ENCODE measurements at places on chromosomes 6 and 20. TPM values are rescaled to one million over a fixed set of nuclear protein-coding genes. Genes with fewer than 3 reads are reported as not detected.

The KCNB1 gene
- 0.19 TPM for total RNA-seq

The FHL5 gene
- not detected for total RNA-seq

The OR12D3 gene
- total RNA-seq = not detected

The OCSTAMP gene
- total RNA-seq = not detected

The PLCB1 gene
- total RNA-seq = 0.06 TPM

The FKBP5 gene
- total RNA-seq = 68.0 TPM

GRCh38 chr20:11687546-11688292 lies 230.0 kb upstream of the BTBD3 start:
- no peak for DNase-seq

DNA sequence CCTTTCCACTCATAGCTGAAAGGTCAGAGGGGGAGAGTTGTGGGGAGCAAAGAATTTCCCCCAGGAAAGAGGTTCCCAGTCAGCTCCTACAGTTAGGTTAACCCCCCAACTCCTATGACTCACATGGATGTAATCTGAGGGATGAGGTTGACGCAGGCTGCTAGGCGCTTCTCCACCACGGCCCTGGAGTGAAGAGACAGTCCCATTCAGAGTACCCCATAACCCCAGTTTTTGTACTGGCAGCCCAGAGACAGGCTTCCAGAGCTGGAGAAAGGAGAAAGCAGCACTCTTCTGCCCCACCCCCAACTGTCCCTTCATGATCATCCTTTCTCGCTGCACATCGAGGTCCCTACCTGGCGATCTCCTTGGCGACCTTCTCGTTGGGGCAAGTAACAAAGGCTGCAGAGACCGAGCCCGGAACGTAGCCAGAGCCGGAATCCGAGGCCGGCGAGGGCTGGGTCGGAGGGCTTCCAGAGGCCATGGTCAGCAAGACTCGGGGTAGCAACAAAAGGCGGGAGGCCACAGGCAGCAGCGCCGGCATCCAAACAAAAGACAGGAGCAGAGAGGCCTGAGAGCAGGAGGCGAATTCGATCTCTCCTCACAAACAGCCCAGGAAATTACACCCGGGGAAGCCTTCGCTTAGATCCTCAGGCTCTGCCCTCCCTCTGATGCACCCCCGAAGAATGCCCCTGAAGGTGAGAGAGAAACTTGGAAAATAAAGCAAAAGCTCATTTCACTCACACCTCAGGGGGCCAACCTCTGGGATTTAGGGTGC lies 592 bp downstream of the CUTA start:
- peak; percentile 73 for DNase-seq

DNA sequence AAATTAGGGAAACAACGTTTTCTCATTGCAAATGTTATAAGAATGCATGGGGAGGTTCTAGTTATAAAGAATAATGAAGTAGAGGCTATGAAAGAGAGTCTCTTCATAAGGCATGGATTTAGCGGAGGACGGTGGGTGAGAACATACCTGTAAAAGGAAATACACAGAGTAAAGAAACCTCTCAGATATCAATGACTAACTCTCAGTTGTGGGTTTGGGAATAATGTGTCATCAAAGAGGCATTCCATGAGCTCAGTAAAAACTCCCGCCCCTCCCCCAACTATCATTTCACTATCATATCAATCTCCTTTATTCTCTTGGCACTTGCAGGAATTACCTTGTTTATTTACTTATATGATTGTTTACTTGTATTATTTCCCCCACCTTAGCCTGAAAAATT lies 695.4 kb downstream of the PTPRT start:
- DNase-seq = no peak

GRCh38 chr6:167704396-167704901 lies 122.3 kb upstream of the AFDN start:
- DNase-seq = no peak

- no peak for DNase-seq
Measured at GRCh38 chr6:117389227-117390057, 36.3 kb downstream of the ROS1 start.

DNA sequence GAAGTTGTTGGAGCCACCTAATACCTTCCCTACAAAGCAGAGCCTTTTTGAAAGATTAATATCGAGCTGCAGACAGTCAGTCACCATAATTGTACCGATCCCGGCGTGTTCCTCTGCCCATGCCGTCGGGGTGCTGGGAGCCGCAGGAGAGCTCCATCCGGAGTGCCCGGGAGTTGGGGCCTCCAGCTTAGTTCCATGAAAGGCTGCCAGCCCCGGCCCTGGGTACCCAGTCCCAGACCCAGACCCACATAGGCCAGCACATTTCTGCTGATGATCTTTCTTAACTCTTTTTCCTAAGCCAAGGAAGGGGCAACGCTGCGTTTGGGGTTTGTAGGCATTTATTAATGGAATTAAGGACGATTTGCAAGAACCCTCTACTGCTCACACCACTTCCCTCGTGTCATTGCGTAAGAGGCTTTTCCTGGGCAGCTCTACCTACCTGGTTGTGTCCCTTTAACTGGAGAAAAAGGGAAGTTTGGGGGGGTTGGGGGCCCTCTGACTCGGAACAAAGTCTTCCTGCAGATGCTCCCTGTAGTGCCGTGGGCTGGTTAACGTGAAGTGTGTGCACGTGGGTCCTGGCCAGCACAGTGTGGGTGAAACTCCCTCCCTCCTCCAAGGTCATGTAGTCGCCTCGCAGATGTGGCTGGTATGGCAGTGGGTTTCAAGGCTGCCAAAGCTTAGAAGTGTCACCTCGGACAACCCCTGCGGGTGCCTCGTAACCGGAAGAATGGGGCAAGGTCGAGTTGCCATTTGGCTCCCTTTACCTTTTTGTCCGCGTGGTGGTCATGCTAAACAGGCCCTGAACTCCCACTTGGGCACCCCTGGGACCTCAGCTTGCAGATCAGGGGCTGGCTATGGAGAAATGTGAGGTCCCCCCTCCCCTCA lies 54.3 kb upstream of the APCDD1L start:
- no peak for DNase-seq

- DNase-seq = no peak
Measured at GRCh38 chr6:14317387-14317970, 199.9 kb downstream of the CD83 start.
